HT1080 (cell line): ENCODE measurements at places on chromosomes 4 and X. TPM values are rescaled to one million over a fixed set of nuclear protein-coding genes. Genes with fewer than 3 reads are reported as not detected.

The AVPR2 gene
- not detected in 2 replicates for total RNA-seq

The KLKB1 gene
- total RNA-seq, result not detected in 2 replicates

The DCTD gene
- total RNA-seq, result 99.3 and 113 TPM in 2 replicates

GRCh38 chr4:145719752-145720624, 40.0 kb downstream of the C4orf51 start:
- no peak for DNase-seq
